T-helper 17 cell (primary cell): ENCODE measurements at places on chromosomes 5 and 9. TPM values are rescaled to one million over a fixed set of nuclear protein-coding genes. Genes with fewer than 3 reads are reported as not detected.

- DNase-seq, result no peak
These were observed 9.2 kb upstream of the PHYHD1 start for GRCh38 chr9:128911529-128912035.

DNA sequence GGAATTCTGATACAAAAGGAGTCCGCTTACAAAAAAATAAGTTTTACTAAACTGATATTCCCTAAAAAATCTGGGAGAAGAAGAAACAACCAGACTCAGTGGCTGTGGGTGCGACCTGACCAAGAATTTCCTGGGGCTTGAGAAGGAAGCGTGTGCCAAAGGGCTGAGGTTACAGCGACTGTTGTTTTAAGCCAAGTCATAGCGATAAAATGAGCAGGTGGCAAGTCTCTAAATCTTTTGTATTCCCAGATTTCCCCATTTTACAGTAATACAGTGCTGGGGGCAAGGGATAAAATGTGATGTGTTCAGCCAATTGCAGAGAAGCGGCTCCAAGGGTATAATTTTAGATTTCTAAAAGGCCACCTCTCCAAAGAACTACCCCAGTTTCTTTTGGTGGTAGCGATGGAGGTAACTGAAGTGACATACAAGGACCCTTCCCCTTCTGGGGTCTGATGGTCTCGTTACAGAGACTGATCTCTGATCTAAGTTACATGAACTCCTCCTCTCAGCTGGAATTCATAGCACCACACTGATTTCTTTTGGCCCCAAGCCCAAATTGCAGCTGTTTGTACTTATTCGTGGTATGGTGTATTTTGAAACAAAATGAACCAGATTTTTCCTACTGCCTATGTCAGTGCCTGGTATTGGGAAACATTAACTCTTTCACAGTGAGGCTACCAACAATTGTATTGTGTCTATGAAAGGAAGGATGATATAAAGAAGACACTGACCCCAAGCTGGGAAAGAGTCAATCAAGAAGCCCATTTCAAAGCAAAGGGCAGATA lies 41.6 kb downstream of the LPAR1 start:
- no peak for DNase-seq

- DNase-seq, result no peak
These were observed 56.1 kb upstream of the C9orf72 start for GRCh38 chr9:27629425-27629824.

DNA sequence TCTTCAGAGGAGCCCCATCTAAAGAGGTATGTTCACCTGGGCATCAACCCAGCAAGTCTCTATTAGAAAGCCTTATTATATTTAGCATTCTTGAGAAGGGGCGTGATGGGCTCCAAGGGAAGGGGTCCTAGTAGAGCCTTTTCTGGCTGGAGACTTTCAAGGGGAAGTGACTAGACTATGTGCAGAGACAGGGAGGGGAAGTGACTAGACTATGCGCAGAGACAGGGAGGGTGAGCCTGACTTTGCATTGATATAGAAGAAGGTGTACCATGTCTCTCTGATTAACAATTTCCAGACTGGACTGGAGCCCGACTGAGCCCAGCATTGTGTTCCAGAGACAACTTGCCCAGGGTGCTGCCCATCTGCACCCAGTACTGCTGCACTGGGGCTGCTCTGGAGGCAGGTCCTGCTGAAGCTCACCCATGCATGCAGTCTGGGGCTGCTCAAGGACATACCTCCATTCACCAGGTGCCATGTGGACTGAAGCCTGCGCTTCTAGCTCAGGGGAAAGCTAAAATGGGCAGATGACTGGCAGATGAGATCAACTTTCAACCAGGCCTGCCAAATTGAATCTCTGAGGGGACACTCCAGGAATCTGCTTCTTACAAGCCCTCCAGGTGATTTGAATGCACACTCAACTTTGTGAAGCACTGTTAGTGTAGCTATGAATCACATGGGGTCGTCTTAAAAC lies 83.0 kb upstream of the GNA14 start:
- DNase-seq, result no peak

- DNase-seq, result no peak
These were observed 10.8 kb upstream of the PRRC2B start for GRCh38 chr9:131382850-131383729.

DNA sequence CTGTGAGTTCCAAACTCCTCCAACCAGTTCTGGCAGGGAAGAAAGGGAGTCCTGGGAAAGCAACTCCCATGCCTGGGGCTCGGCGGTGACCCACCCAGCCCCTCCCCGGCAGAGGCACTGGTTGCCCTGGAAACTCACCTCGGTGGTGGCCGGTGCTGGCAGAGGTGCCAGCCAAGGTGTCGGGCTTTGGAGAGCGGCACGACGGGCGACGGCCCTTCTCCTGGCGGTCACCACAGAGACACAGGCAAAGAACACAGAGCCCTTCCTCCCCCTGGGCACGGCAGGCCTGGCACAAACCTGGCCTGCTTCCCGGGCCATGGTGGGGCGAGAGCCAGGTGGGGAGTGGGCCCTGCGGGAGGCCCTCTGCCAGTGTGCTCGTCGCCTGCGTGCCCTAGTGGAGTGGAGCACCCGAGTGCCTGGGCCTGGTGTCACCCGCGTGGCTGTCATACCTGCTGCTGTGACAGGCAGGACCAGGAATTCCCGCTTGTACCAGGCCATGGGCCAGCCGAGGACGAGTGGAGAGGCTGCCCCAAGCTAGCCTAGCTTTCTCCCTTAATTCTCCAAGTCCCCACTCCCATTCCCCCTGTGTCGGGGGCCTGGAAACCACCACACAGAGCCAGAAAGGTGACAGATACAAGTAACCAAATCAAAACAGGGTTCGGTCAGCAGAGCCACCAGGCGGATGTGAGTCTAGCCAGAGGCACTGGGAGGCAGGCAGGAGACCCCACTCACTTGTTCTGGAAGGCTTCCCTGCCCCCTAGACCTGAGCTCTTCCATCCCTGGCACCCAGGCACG lies 8.2 kb upstream of the RALGDS start:
- no peak for DNase-seq

GRCh38 chr9:113148372-113148705 lies 2.5 kb upstream of the SLC31A2 start:
- no peak for DNase-seq

DNA sequence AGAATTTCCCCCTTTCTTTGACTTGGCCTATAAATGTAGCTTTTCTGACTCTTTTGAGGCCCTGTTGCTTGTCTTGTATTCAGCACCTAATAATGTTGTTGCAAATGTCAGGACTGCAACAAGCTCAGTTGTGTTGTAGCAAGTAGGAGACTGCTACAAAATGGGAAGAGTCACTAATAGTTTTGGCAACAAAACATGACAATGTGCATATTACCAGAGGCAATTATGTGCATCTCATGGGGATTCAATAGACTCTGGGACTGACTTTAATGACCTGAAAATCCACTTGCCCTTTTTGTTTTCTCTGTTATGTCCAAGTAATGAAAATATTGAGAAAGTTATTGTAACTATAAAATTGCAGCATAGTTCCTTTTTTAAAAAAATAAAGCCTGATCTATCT lies 368.4 kb downstream of the OSTF1 start:
- no peak for DNase-seq

- no peak for DNase-seq
These were observed 341.1 kb downstream of the ZSWIM6 start for GRCh38 chr5:61673007-61673735.

DNA sequence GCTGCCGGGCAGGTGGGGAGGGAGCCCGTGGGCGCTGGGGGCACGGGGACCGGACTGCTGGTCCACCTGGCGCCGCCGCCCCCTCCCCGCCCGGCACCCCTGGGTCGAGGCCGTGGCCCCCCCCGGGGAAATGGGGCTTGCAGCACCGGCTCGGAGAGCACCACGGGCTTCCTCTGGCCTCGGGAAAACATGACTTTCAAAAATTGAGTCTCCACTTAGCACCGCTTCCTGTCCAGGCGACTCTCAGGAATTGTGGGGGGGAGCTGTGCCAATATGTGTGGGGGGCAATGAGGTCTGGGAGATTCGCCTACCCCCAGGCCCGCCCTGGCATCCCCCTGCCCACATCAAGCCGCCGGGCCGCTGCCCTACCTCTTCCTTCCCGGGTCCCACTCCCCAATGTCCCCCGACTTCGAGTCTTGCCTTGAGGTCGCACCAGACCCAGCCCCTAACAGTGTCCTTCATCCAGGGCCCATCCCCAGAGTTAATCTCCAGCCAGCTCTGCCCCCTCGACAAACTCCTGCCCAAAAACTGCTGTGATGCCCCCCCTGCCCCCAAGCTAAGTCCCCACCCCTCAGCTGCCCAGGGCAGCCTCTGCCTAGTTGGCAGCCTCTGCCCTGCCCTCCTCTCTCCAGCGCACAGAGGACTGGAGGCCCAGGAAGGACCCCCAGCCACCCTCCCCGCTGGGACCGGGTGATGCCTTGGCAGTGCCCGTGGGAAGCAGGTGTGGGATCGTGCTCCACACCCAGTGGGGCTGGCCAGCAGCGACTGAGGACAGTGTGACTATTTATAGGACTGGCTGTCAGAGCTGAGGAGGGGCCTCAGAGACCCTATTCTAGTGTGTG lies 3.9 kb downstream of the EGFL7 start:
- no peak for DNase-seq

- no peak for DNase-seq
These were observed 69.4 kb downstream of the RAPGEF1 start for GRCh38 chr9:131670247-131671132.

GRCh38 chr9:91245431-91246313 lies 116.0 kb downstream of the AUH start:
- no peak for DNase-seq

- DNase-seq, result no peak
These were observed 53.5 kb upstream of the OTULINL start for GRCh38 chr5:14528115-14528514.

DNA sequence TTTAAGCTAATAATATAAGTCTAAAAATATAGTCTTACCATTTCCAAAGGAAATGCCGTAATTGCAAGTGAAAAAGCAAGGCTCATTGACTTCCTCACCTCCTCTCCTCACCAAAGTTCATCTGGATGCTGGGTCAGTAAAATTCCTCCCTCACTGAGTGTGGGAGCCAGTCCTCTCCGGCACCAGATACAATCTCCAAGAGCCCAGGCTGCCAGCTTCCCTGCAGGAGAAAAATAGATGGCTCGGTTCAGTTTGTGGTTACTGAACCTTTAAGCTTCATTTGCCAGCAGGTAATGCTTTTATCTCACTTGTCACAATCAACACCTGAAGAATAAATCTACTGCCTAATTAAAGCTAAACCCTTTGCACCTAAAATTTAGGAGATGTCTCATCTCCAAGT lies 115.3 kb upstream of the VLDLR start:
- DNase-seq, result no peak

- no peak for DNase-seq
These were observed 96.2 kb downstream of the OLFM1 start for GRCh38 chr9:135183528-135184180.

DNA sequence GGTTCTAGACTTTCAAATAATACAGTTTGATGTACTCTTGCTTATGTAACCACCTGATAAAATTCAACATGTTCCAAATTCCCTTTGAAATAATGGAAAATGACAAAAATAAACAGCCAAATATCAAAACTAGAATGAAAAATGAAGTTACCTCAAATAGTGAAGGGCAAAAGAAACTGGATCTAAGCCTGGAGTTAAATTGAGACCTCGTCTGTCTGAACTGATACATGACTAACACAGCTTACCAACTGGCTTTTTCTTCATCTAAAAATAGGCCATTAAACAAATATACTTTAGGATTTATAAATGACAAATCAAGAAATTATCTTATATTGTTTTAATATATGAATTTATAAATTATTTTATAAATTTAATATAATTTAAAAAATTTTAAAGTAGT lies 12.1 kb upstream of the CAAP1 start:
- no peak for DNase-seq

- no peak for DNase-seq
These were observed 14.9 kb upstream of the GABRG2 start for GRCh38 chr5:162052676-162053075.

The ZNF883 gene
- total RNA-seq, result not detected

The SLC9A3 gene
- 1.6 TPM for total RNA-seq

The F2RL1 gene
- 1.1 TPM for total RNA-seq

The LRRC14B gene
- not detected for total RNA-seq

The NXNL2 gene
- not detected for total RNA-seq

The UQCRQ gene
- total RNA-seq, result 107 TPM

The PCDHB12 gene
- not detected for total RNA-seq
